ENCODE measurements at places on chromosomes 7 and 10.

- DNase-seq: peak; percentile 5
These were observed 75.5 kb downstream of the PAPSS2 start for GRCh38 chr10:87734987-87735827.

GRCh38 chr7:142140401-142140959, 29.0 kb downstream of the MGAM2 start:
- no peak for DNase-seq

- DNase-seq: no peak
These were observed 115.5 kb upstream of the GALNT17 start for GRCh38 chr7:71016401-71016800.

DNA sequence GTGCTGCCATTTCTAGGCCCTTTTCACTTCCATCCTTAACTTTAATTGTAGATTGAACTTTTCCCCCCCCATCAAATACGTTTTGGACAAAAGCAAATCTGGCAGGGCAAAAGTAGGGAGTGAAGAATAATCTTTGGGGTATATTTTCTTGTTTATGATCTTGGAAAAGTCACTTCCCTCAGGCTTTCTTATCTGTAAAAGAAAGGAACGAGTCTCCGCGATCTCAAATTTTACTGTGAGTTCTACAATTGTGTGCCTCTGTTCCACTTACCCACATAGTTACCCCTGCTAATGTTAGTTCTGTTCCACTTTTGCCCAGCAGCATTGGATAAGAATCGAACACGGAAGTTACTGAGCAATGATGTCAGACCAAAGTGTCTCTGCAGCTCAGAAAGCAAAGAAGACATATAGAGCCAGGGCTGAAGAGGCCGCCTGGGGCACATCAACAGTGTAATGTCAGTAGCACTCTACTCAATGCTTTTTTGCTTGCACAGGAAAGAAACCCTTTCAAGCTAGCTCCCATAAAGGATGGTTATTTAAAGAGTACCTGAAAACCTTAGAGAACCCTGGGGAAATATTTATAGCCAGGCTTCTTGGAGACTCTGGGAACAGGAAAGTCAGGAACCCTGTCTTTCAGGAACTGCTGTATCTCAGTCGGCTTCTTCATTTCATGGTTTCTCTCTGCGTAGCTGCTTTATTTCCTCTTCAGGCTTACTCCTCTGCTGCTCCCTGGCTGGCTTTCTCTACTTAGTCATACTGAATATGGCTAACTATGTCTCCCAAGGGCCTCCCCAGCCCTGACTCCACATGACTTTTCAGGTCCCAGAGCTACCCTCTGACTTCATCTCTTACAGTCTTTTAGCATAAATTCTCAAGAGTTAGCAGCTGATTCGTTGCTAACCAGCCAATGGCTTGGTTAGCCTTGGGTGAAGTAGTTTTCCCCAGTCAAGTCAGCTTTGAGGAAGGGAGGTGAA, 123.7 kb upstream of the FAM3C start:
- no peak for DNase-seq

DNA sequence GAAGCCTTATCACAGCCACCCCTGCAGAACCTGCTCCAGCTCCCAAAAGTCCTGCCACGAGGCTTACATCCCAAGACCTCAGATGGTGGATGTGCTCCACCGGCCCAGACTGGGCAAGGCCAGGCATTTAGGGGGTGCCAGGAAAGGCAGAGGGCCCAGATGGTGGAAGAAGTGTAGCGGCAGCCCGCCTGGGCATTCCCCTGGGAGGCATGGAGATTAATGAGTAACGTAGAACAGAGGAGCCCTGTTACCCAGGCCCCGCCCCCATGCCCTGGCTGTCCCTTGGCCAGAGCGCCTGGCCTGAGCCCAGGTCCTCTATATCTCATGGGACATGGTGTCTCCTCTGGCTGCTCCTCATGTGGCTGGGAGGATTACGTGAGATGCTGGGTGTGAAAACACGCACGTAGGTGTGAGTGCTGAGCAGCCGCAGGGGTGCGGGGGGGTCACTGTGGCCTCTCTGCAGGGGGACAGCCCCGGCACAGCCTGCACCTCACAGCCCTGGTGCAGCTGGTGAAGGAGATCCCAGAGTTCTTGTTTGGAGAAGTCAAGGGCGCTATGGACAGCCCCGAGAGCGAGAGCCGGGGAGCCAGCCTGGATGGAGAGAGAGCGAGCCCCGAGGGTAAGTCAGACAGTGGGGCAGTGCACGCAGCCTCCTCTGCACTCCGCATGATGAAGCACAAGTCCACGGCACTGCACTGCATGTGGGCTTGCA, 52.9 kb downstream of the ZNF467 start:
- no peak for DNase-seq

DNA sequence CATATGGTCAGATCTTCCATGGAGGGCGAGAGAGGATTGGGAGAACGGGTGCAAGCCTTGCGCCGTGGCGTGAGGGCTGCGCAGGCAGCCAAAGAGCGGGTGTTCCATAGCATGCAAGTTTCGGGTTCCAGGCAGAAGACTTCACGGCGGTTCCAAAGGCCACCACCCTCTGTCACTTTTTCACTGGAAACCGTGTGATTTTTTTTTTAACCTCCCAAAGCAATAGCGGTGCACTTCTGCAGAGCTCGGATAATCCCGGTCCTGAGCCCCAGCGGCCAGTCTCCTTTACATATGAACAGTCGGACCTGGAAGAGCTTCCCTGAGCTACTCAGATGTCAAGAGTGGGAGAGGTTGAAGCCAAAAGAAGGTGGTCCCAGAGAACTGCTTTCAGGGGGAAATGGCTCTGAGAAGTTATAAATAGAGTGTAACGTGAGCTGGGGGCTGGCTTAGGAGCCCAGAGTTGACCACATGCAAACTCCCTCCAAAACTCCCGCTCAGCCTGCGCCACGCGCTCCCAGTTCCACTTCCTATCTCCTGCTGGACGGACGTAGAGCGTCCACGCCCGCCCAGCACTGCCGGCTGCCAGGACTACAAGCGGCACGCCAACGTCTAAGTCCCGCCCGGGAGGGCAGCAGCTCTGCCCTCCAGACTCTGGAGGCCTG, at the start of gene MEOX2:
Gene MEOX2 (minus strand): TSS at position 389 of the 662 bp plus-strand sequence. CDS start 281 bp downstream, at position 108.
- DNase-seq: no peak

DNA sequence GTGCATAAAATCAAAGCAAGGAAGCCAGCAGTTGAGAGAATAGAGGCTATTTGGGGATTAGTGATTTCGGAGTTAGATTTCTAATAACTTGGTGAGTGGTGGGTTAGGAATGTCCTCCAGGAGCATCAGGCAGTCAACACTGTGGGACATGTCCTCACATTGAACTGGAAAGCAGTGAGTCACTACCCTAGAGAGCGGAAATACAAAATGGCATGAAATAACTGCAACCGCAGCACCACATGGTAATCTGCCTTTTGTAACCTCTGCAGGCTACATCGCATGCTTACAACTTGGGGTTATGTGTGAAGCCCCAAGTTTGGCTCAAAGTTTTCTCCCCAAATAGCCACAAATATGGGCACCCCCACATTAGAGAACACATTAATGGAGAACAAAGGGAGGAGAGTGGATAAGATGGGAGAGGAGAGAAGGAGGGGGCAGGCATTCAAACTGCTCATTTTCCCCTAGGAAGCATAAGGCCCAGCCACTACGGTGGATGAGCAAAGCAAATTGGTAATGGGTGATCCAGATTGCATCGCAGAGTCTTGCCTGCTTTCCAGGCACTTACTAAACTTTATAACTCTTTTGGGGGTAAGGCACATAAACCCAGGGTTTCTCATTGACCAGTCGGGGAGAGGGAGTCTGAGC, 22.0 kb upstream of the SLF2 start:
- DNase-seq: no peak

All from cerebellum (tissue), 4 donors.